ENCODE measurements at places on chromosomes 11 and 22.

DNA sequence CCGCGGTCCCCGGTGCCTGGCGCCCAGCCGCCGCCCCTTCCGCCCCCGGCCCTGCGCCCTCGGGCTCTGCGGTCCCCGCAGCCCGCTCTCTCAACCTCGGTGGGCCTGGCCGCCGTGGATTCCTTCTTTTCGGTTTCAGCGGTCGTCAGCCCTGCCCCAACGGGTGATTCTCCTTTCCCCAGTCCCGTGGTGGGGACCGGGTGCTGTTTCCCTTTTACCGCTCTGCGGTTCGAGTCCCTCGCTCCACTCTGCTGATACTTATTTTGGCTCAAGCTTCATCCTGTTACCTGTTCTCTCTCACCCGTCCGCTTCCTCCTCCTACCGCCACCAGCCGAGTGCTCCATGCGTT lies 494 bp downstream of the ZDHHC5 start:
- no peak for DNase-seq

DNA sequence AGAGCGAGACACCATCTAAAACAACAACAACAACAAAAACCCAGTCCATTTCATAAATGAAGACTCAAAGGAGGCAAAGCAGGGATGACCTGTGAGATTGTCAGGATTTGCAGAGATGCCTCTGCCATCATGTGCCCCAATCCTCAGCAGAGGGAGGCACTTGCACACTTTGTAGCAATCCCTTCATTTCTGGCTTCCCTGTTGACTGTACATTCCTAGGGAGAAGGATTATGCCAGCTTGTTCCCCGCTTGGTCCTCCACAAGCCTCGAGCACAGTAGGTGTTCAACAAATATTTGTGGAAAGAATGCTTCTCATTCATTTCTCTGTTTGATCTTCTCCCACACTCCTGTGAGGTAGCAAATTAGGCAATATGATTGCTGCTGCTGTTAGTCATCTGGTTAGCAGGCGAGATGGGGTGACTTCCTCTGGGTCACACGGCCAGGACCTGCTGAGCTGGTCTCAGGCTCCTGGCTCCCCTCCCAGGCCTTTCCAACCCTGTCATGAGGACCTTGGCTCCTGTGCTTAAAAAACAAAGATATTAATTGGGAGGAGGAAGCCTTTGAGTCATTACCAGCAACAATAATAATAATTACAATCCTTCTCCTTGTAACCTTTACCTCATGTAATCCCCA lies 34.1 kb downstream of the LIF start:
- no peak for DNase-seq

- DNase-seq: no peak
These were observed 76.2 kb downstream of the BRD1 start for GRCh38 chr22:49751318-49751965.

DNA sequence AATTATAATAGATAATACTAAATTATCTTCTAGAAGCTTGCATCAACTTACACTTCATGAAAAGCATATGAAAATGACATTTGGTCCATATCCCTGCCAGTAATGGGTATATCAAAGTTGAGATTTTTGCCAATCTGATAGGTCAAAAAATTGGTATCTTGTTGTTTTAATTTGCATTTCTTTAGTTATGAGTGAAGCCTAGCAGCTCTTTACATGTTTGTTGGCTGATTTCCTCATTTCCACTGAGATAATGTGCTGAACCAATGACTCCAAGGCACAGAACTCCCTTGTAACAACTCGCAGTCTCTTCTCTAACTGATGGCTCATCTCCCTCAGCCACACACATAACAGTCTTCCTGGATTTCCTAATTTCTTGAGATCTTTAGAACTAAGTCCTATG lies 175.3 kb upstream of the SESN3 start:
- DNase-seq: no peak

DNA sequence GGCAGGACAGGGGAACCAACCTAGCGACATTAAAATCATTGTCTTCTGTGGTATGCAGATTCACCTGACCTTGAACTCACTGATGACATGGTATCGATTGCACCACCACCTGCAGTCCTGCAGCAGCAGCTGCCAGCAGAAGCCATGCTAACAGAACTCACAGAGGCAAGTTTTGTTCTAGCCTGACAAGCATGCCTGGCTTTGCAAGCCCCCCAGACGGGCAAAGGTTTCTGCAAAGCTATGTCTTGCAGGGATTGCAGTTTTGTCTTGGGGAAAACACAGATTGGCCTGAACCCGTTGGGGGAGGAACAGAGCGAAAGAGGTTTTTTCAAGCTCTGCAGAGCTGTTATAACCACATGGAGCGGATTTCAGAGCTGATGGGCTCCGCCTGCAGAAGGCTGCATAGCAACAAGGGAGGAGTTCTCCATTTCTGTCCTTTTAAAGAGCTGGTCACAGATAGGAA lies 221.0 kb downstream of the HIPK3 start:
- no peak for DNase-seq

- peak; percentile 12 for DNase-seq
These were observed 179.0 kb downstream of the GRM5 start for GRCh38 chr11:88886796-88887195.

DNA sequence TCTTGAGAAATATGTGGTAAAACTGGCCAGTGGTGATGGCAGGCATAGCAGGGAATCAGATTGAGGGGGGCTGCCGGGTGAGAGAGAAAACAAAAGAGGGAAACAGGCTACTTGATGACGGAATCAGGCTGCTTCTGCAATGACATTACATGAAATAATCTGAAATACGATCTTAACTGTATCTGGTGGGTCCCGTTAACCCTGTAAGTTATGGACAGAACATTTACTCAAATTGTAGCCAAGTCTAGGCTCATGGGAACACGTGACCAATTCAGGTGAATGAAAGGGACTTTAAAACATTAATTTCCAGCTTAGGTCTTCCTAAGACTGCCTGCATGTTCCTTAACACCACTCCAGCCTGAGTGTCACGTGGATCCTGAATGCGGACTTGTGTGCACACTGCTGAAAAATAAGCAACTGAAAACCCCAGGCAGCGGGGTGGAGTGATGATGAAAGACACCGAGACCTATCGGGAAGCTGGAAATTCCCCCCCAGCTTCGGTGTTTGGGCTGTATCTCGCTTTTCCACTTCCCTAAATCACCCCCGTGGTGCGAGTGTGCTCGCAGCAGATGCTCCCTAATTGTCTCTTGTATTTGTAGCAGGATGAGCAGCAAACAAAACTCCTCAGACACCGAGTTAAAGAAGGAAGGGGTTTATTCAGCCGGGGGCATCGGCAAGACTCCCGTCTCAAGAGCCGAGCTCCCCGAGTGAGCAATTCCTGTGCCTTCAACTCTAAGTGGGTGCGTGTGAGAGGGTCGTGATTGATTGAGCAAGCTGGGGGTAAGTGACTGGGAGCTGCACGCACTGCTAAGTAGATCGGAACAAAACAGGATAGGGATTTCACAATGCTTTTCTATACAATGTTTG lies 145.0 kb upstream of the GRK3 start:
- no peak for DNase-seq

DNA sequence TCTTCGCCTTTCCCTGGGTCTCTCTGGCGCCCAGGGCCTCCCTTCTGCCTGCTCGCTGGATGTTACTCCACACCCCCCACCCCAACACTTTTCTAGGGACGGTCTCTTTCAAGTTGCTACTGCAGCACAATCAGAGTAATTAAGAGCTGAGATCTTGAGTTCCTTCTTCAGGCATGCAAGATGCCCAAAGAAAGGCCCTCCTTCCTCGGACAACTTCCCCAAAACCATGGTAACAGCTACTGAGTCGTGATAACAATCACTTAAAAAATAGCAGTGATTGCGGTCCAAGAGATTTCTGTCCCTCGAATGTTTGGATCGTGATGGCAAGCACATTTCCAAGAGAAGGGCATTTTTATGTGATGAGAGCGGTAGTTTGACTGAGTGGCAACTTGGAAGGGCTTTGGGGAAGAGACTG lies 638 bp upstream of the TENM4 start:
- no peak for DNase-seq

GRCh38 chr11:69360606-69361005 lies 66.7 kb downstream of the MYEOV start:
- DNase-seq: no peak

- no peak for DNase-seq
These were observed 79.5 kb downstream of the PARVA start for GRCh38 chr11:12456651-12457579.

DNA sequence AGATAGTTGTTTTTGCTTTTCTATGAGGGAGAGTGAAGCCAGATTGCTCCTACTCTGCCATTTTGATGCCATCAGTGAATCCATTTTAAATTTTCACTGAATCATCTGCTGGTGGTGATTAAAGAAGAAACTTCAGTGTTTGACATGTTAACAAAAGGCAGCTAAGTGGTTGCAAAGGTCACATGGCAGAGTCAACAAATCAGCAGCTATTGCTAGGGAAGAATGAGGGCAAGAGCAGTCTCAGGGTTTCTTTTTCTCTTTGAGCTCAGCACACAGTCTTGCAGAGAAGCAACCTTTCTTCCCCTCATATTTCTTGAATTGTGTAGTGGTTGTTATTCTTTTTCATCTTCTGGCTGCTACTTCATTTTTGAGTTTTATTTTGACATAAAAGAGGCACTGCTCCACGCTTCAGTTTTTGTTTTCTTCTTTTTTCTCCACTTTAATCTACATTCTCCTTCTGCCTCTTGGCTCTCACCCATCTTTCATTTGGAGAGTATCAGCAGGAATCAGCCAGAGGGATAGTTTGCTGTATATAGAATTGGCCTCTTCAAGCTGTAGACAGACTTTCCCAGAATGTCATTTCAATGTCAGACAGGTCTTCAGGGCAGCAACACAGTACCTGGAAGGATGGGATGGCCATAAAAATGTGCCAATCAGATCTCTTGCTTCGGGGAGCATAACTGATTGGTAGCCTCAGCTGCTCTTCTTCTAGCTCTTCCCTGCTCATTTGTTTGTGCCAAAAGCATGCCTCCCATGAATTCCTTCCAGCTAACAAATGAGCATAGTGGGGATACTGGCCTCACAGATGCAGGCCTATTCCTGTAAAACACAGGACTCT lies 153.9 kb downstream of the TRPC6 start:
- no peak for DNase-seq

DNA sequence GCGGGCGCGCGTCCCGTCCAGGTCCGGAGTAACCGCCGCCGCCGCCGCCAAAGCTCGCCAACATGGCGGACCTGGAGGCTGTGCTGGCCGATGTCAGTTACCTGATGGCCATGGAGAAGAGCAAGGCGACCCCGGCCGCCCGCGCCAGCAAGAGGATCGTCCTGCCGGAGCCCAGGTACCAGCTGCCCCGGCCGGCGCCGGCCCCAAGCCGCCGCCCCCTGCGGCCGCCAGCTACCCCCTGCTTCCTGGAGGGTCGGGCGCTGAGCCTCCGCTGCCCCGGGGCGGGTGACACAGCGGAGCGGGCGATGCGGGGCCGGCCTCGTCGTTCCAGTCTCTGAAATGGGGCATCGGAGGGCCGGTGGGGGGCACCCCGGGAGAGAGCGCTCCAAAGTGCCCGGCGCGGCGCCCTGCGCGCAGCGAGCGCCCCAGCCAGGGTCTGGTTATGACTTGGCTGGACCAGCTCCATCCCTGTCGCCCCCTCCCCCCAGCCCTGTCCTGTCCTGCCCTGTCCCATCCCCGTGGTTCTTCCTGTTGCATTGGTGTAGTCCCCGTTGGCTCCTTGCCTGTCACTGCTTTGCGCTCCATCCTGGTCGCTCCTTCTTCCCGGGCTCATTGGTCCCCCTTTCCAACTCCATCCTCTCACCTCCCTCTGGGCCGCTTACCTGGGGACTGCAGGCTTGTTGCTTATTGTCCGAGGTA lies 653 bp downstream of the GRK3 start:
- DNase-seq: no peak

DNA sequence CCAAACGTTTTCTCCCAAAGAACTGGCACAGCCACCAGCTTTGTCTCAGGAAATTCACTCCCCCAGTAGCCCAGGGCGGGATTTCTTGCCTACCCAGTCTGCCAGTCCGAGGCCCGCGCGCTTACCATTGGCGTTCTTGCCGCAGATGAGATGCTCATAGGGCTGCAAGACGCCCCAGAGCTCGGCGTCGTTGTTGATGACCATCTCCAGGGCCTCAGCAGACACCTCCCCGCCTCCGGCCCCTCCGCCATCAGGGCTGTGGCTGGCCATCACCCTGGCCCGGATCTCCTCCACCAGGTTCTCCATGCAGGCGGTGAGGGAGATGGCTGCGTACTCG lies 1.3 kb downstream of the ABTB2 start:
- DNase-seq: no peak

GRCh38 chr11:65868907-65869306 lies 3.7 kb downstream of the EFEMP2 start:
- no peak for DNase-seq

DNA sequence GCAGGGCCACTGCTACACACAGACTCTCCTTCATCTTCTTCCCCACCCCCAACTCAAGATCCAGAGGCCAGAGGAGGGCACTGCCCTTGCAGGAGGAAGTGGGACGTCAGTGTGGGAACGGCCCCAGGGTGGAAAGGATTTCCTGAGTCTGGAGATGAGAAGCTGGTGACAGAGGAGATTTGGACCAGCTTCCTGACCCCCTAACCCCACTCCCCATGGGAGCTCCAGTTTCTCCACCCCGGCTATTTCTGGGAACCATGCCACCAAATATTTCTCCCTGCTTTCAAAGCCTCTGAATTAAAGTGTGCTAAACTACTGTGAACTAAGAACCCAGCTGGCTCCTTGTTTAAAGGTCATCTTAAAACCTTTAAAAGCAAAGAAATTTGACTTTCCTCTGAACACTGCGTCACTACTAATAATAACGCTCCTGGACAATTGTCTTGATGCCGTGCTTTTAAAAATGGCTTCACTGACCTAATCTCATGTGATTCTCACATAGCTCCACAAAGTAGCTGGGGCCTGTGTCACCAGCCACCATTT lies 46.6 kb downstream of the CWC15 start:
- no peak for DNase-seq
